ENCODE measurements at places on chromosomes 4 and X. TPM values are rescaled to one million over a fixed set of nuclear protein-coding genes. Genes with fewer than 3 reads are reported as not detected.

The KLB gene
- 0.34 TPM for total RNA-seq

The DMRTC1 gene
- not detected for total RNA-seq

DNA sequence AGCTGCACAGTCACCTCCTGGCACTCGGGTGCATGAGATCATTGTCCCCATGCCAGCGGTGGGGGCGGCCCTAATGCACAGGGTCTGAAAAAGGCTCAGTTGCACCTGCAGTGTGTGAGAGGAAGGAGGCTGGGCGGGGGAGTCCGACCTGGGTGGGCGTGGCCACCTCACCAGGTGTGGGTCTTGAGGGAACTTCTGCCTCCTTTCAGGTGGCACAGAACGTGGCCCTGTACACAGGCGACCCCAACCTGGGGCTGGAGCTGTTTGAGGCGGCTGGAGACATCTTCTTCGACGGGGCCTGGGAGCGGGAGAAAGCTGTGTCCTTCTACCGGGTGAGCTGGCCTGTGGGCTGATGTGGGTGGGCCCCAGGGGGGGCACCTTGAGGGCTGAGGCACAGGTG is 34.3 kb upstream of the HTRA3 start:
- no peak for DNase-seq
- H3K27ac ChIP-seq = no peak overlapping the region
- peaks cover 5% of the 10 kb centered on the region for H3K36me3 ChIP-seq
- no peak overlapping the region for H3K4me3 ChIP-seq

GRCh38 chr4:152534541-152535359 is 1.1 kb downstream of the FBXW7 start:
- DNase-seq = no peak
- H3K36me3 ChIP-seq = no peaks in the 10 kb centered on the region
- H3K27me3 ChIP-seq = no peaks in the 10 kb centered on the region
- H3K4me3 ChIP-seq = peak overlapping the region; percentile 99
- H3K27ac ChIP-seq = peak overlapping the region; percentile 99

DNA sequence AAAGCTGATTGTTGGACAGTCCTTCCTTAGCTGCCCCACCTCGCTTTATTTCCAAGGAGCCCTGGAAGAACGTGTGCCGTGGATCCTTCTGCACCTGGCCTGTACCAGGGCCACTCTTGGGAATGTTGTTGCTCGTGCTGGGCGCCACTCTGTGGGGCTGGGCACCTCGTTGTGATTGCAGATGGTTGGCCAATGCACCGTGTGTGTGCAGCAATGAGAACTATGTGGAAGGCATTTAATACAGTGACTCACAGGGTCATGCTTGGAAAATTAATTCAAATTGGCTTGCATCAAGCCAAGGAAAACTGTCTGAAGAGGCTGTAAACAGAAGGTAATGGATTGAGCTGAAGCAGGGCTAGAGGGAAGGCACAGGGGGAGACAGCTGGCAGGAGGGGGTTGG is 37.0 kb upstream of the CD99L2 start:
- no peak overlapping the region for H3K4me3 ChIP-seq
- H3K36me3 ChIP-seq = no peaks in the 10 kb centered on the region
- DNase-seq = no peak
- no peak overlapping the region for H3K27ac ChIP-seq
- no peaks in the 10 kb centered on the region for H3K27me3 ChIP-seq
- no peaks in the 10 kb centered on the region for H3K4me1 ChIP-seq

Measured in esophagus squamous epithelium (tissue), 5 donors.